ENCODE measurements at places on chromosomes 13 and 19.

GRCh38 chr19:55068950-55069864 is 6.3 kb upstream of the RDH13 start:
- no peak for DNase-seq

DNA sequence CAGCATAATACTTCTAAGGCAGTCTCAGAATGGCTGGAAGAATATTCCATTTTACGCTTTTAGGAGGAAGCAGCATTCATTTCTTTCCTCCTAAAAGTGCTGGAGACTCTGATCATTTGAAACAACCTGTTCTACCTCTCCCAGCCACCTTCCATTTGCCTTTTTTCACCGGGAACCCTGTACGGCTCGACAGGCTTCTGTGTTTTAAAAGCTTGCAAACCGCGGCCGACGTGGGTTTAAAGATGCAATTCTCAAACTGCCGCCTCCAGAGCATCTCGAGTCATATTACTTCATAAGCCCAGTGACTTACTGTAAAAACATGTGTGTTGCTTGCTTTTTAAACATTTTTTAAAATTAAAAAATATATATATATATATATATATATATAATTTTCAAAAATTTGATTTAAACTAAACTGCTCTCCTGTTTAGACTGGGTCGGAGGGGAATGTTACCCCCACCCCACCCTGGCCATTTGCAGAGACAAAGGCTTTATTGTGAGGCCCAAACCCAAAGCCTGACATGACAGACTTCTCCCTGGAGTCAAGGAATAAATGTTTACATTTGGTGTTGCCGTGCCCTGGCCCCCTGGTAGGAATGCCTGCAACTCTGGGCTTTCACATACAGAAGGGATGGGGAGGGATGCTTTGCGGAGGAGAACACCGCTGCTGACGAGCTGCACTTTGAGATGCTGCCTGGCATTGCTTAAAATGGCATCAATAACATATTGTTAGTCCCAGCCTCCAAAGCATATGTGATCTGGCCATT is 30.4 kb downstream of the ZNF536 start:
- no peak for DNase-seq

DNA sequence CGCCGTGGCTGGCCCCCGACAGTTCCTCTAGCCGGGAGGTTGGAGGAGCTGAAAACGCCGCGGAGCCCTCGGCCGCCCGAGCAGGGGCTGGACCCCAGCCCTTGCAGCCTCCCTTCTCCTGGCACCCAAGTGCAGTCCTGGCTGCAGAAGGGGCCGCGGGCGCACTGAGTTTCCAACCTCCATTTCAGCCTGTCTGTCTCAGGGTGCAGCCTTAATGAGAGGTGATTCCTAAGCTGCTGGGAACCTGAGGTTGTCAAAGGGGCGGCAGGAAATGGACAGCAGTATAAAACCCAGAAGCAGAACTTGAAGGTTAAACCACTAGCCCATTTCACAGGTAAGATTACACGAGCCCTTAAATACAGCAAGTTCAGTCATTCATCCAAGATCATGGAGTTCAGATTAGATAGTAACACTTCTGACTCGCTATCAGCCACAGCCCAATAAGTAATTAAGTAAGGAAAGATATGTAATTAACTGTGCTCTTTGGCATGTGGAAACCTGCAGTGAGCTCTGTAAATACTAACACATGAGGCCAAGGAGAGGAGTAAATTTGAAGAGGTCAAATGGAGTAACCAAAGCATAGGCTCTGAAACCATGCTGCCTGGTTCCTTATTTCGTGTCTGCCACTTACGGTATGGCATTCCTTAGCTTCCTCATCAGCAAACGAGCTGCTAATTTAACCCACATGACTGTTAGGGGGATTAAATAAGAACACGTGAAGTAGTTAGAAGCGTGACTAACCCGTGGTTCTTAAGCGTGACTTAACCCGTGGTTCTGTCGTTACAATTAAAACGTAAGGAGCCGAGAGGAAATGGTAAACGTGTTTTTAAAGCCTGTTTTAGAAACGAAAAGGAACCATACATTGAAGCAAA is 686 bp downstream of the SETDB2 start:
- no peak for DNase-seq

- no peak for DNase-seq
Observed at GRCh38 chr19:29098863-29099481, 114.0 kb downstream of the UQCRFS1 start.

GRCh38 chr19:16944626-16945363 is 56.0 kb downstream of the F2RL3 start:
- DNase-seq, result no peak

GRCh38 chr19:11141937-11142527 is 13.6 kb downstream of the SPC24 start:
- no peak for DNase-seq

GRCh38 chr19:9645472-9645871 is 24.4 kb upstream of the ZNF561 start:
- no peak for DNase-seq

DNA sequence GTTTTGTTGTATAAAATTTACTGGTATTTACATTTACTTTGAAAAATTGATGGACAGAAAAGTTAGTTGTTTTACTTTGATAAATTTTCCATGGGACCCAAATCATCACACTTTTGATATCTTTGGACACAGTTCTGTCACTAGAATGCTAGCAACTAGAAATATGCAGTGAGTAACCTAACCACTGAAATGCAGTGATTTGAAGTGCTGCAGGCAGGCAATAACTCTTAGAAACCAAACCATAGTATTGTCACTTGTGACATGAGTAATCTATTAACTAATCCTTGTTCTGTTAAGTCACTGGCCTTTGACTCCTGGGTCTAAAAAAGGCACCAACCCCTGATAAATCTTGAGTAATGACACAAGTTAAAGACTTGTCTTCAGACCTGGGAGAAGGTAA is 620.0 kb upstream of the ATXN8OS start:
- no peak for DNase-seq

- DNase-seq, result no peak
Observed at GRCh38 chr19:39400061-39400460, 6.6 kb upstream of the ZFP36 start.

DNA sequence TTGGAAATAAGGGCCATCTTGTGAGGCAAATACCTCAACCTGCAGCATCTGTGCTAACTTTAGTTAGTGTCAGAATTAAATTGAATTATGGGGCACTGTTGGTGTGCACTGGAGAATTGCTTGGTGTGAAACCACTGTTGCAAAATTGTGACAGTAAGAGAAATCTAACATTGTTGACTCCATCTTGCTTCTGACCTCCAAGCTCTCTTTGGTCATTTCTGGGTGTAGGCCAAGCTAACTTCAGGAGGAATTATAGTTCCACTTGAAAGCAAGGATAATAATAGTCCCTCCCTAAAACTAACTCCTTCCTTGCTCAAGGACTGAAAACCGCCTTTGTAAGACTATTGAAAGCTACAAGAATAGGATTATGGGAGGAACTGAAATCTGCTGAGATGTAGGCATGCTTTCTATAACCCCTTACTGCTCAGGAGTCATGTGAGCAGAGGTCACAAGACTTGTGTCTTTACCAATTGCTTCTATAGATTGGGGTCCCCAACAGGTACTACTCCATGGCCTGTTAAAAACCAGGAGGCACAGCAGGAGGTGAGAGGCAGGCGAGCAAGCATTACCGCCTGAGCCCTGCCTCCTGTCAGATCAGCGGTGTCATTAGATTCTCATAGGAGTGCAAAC is 24.9 kb upstream of the GAS6 start:
- no peak for DNase-seq

GRCh38 chr13:113943821-113944565 is 29.9 kb downstream of the C13orf46 start:
- DNase-seq, result no peak

DNA sequence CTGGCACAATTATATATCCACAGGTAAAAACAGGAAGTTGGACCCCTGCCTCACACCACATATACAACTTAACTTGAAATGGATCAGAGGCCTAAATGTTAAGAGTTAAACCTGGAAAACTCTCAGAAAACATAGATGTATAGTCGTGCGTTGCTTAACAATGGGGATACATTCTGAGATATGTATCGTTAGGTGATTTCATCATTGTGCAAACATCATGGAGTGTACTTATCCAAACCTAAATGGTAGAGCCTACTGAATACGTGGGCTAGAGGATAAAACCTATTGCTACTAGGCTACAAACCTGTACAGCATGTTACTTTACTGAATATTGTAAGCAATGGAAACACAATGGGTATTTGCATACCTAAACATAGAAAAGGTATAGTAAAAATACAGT is 14.8 kb upstream of the CALM3 start:
- DNase-seq, result no peak

Data from NCI-H510A (cell line).